ENCODE measurements at places on chromosomes 1 and 21.

- DNase-seq, result no peak
Observed at GRCh38 chr1:107862064-107862463, 102.9 kb downstream of the VAV3 start.

- DNase-seq, result peak; percentile 30
Observed at GRCh38 chr1:2477791-2478499, 1.9 kb downstream of the PLCH2 start.

DNA sequence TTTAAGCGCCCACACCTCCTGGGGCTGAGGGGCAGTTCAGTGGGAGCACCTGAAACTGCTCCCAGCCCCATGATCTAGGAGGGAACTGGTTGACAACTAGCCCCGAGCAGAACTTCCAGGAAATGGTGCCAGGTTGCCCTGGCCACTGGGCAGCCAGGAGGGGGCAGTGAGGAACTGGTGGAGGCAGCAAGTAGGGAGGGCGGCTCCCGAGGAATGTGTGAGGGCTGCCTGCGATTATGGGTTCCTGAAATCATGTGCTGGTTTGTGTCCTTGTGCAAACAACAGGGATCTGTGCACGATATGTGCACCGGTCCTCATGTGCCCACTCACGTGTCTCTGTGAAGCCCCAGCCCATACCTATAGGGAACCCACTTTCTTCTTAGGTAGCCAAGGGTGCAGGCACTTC lies 9.9 kb downstream of the GPR3 start:
- peak; percentile 85 for DNase-seq

- peak; percentile 39 for DNase-seq
Observed at GRCh38 chr1:8259498-8260290, 58.2 kb upstream of the SLC45A1 start.

DNA sequence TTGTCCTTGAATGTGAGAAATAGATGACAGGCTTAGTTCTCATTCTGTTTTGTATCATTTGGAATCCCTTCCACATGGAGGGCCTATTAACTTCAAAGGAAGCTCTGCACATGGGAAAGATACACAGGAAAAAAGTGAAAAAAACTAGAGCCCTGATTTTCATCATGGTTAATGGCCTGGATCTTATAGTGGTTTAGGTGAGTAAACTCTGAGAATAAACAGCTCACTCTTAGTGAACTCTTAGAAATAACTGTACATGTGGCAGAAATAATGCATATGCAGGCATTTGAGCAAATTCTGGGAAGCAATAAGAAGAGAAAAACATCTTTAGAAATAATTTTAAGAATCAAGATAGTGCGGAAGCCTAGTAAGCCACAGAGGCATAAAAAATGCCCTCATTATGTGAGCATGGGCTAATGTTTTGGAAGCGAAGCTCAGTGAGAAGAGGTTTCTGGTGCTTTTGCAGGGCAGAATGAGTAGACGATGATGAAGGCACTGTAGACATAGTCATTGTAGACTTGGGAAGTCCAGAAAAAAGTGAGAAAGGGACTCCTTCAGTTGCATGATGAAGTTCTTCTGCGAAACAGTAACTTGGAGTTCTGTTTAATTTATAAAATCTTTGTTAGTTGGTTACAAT lies 279.9 kb downstream of the DNM3 start:
- DNase-seq, result no peak

- no peak for DNase-seq
Observed at GRCh38 chr1:47705517-47706130, 267.8 kb downstream of the FOXD2 start.

DNA sequence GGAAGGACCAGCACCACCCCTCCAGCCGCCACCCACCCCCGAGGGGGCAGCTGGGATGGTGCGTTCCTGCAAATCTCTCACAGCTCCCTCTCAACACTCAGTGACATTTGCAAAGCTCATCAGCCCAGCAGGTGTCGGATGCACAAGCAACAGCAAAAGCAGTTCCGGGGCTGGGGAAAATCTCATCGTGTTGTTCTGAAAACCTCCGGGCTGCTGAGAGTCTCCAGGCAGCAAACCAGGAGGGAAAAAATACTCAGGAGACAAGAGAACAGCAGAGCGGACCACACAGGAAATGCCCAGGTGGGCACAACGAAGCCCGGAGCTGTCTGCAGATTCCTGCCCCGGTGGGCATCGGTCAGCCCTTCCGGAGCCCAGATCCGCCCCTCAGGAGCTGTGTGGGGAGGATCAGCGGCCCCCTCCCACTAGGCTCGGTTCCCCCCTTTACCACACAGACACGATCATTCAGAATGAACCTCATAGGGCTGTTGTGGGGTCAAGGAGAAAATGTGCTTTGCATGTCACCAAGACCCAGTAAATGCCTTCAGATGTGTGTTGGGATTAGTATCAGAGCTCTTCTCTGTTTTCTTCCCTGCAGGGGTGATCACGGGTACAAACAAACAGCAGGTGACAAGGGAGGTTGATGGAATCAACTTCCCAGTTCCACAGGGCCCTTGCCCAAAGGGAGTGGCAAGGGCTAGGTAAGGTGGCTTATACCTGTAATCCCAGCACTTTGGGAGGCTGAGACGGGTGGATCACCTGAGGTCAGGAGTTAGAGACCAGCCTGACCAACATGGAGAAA lies 127.0 kb upstream of the TIAM1 start:
- DNase-seq, result no peak

DNA sequence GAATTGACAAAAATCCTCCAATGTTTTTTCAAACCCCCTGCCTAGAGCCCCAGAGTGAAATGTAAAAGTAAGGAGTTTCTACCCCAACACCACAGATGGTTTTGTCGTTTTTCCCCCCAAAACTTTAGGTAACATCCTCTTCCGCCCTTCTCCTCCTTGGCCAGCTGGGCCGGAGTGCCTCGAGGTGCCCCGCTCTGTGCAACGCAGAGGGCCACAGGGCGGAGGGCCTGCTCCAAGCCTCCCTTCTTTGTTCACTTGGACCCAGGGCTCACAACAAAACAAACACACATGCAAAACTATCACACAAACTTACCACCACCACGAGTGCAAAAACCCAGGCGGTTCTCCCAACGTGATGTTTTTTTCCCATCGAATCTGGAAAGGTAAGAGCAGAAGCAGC lies 1.9 kb downstream of the SSBP3 start:
- DNase-seq, result no peak

- no peak for DNase-seq
Observed at GRCh38 chr1:93180723-93181613, at the start of gene CCDC18. Gene CCDC18 (plus strand): TSS chr1:93180724. CDS start chr1:93183362, 2,638 bp downstream.
